ENCODE measurements at places on chromosomes 12 and 14.

DNA sequence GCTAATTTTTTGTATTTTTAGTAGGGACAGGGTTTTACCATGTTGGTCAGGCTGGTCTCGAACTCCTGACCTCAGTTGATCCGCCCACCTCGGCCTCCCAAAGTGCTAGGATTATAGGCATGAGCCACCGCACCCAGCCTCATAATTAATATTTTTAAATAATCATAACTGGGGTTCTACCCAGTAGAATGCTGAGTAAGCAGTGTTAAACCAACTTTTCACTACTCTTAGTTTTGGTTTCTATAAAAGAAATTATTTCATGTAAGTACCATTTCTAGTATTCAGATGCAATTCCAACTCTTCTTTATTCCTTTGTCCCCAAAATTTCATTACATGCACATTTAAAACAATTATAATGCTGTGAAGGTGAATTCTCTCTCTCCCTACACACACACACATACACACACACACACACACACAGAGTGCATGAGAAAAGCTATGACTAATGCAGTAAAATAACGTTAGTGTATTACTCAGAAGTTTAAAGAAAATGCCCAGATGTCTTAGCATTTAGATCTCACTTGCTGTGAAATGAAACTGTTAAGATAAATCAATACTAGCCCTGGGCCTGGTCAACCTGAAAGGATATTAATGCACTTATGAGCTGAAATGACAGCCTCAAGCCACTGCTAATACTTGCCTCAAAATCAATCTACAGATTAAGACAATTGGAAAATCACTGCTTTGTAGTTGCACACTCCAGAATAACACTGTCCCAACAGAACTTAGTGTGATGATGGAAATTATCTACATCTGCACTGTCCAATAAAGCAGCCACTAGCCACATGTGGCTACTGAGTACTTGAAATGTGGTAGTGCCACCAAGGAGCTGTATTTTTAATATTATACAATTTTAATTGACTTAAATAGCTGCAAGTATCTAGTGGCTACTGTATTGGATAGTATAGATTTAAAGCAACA, 36.0 kb downstream of the PTPN21 start:
- DNase-seq, result peak; percentile 71

DNA sequence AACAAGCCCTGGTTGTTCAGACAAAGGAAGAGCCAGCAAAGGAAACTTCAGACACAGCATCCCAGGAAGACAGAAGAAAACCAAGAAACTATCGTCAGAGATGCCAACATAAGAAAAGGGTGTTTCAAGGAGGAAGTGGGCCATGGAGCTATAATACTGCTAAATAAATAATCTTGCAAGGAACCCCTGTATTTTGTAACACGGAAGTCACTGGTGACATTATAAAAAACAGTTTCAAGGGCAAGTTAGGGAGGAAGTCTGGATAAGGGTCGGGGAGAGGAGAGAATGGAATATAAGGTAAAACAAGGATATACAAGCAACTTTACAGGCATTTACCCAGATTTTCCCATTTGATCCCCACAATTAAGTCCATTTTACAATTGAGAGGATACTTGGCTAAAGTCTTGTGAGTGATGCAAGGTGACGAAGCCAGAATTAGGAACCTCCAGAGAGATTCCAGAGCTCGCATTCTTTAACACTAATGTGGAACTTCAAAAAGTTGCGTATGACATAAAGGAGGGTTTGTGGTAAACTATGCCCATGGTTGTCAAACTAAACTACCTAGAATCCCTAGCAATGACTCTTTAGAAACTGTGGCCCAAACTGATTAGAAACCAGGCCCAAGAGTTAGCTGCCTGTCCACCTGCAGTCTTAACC, 46.4 kb downstream of the PPM1H start:
- DNase-seq, result no peak

GRCh38 chr14:71607056-71607455, 325.2 kb upstream of the RGS6 start:
- DNase-seq, result no peak

- peak; percentile 79 for DNase-seq
Observed at GRCh38 chr14:56341766-56342493, 223.7 kb downstream of the PELI2 start.

DNA sequence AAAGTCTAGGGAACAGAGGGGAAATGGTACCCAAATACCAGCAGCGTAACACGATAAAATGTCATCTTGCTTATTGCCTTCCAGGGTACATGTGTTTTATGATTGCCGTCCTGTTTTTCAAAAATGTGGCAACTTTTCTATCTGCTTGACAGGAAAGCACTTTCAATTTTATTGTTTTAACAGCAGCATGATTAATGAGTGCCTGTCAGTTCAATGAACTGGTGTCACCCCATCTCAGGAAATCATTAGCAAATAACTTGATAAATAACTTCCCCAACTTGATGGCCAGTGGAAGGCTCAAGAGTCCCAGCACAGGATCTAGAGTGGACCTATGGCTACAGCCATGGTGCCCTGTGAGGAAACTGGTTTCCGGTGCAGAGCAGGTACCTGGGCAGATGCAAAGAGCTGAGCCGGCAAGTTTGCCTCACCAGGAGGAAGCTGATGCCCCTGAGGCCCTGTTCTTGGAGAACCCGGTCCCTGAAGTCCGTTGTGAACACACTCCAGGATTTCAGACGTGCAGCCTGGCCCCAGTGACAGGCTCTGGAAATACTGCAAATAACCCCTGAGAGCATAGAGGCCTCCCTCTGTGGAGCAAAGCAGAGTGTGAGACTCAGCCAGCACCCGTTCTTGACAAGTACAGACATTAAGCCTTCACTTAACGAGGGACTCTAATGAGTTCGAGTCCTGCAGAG, 173.5 kb upstream of the SFSWAP start:
- DNase-seq, result no peak

DNA sequence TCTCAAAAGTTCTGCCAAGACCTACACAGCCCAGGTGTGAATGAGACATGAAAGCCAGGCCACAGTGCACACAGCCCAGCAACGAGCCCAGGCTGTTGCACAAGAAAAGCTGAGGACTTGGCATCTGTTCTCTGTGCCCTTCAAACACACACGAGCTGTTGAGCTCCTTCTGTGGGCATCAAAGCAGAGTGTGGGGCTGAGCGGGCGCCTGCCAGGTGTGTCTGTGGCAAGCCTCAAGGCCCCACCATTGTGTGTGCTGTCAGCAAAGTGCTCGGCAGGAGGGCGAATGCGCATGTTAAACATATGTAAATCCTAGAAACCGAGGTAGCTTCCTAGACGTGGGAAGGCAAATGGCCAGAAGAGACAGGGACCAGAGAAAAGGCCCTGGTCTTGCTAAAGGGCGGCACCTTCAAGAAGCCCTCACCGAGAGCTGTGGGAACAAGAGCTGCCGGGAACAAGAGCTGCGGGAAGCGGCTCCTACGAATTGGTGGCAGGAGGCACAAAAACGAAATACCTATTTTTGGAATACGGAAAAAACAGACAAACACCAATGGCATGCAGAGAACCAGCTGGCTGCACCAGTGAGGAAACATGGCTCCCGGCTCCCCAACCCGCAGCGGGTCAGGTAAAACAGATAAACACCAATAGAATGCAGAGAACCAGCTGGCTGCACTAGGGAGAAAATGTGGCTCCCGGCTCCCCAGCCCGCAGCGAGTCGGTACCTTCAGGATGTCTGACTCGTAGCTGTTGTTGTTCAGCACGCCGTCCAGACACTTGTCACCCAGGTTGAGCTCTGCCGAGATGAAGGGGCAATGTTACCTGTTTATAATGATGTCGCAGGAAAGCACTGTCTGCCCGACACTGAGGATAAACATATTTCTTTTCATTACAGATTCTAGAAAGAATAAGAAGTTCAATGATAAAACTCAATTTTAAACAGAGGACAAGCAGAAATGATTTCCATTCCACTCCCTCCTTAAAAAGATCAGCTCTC, 19.0 kb upstream of the GOLGA3 start:
- no peak for DNase-seq

- no peak for DNase-seq
Observed at GRCh38 chr12:130117233-130117632, 45.0 kb upstream of the FZD10 start.

DNA sequence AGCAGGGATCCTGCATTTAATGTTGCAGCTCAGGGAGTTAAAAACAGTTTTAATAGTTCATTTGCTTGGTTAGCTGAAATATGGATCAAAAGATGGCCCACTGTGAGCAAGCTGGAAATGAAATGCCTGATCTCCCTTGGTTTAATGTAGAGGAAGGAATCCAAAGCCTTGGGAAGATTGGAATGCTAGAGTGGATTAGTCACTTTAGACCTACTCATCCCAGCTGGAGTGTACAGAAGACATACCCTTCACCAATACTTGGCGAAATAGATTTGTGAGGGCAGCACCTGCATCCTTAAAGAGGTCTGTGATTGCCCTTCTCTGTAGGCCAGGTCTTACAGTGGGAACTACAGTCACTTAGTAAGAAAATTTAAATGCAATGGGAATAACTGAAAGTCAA, 58.0 kb upstream of the KRAS start:
- peak; percentile 84 for DNase-seq

DNA sequence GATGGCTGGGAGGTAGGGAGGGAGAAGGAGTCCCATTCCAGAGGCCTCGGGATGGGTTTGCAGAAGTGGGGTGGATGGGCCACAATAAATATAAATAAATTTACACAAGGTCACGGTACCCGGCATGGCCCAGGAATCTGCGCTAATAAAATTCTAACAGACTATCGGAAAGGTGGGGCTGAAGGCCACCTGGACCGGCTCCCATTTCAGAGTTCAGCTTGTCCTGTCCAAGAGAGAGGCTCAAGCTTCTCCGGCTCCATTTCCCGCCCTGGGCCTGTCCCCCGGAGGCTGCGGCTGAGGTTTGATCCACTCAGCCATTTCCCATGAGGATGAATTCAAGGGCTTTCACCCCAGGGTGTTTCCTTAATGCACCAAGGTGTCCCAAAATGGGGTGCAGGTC, 30.2 kb downstream of the FOXN4 start:
- no peak for DNase-seq
